ENCODE measurements at places on chromosomes 11 and 22. TPM values are rescaled to one million over a fixed set of nuclear protein-coding genes. Genes with fewer than 3 reads are reported as not detected.
A peak's percentile ranks its signal among the peaks of the same experiment; 100 is the strongest.

DNA sequence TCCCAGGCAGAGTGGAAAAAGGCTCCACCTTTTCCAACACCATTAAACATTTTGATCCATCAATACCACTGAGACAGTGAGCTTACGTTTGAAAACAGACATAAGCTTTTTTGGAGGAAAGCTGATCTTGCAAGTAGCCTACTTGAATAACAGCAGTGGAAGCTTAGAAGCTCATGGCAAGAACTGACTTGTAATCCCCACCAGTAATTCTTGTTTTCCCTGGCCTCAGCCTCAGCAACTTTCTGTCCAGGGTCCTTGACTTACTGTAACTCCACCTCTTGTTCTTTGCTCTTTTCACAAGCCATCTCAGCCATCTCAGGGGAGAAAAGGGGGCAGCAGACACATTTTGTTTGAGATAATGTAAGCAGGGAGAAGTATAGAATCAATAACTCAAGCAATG, 12.3 kb upstream of the MPZL2 start:
- no peaks in the 10 kb centered on the region for H3K27me3 ChIP-seq
- no peak overlapping the region for H3K4me3 ChIP-seq
- H3K27ac ChIP-seq: no peak overlapping the region
- no peak for DNase-seq
- H3K4me1 ChIP-seq: peaks cover 23% of the 10 kb centered on the region
- H3K36me3 ChIP-seq: no peaks in the 10 kb centered on the region

DNA sequence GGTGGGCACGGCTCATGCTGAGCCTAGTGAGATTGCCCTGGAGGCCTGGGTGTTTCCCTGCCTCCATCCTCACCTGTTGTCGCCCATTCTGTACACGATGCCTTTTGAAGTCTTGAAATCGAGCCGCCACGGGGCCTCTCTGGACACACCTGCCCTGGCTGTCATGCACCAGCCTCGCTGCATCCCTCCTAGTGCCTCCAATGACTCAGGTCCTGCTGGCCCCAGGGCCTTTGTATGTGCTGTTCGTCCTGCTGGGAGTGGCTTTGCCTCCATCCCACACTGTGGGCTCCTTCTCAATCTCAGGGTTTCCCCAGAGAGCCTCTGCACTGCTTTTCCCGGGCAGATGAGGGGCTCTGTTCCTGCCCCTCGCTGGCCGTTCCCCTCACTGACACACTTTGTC, 8.9 kb upstream of the MYEOV start:
- H3K36me3 ChIP-seq: no peaks in the 10 kb centered on the region
- no peak overlapping the region for H3K27ac ChIP-seq
- DNase-seq: no peak
- peaks cover 12% of the 10 kb centered on the region for H3K4me1 ChIP-seq
- peaks cover 7% of the 10 kb centered on the region for H3K27me3 ChIP-seq
- no peak overlapping the region for H3K4me3 ChIP-seq

DNA sequence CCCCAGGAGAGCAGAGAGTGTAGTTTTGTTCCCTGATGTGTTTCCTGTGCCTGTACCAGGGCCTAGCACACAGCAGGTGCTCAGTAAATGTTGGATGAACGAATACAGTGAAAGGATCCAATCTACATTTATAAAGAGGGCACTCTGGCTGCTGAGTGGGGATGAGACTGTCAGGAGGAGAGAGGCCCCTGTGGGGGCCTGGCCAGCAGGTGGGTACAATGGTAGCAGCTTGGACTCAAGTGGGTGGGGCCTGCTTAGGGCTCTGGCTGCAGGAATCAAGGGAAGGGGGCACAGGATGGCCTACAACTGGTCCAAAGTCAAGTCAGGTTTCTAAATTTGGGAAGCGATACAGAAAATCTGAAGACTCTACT, 156.6 kb upstream of the GRK3 start:
- H3K4me1 ChIP-seq: peaks cover 21% of the 10 kb centered on the region
- H3K27ac ChIP-seq: no peak overlapping the region
- H3K36me3 ChIP-seq: peaks cover 9% of the 10 kb centered on the region
- no peak overlapping the region for H3K4me3 ChIP-seq
- no peak for DNase-seq

Gene PHF21B
- 4.6 TPM for total RNA-seq

GRCh38 chr11:36449561-36450096, 60.4 kb downstream of the TRAF6 start:
- peaks cover 93% of the 10 kb centered on the region for H3K36me3 ChIP-seq
- peaks cover 26% of the 10 kb centered on the region for H3K27me3 ChIP-seq
- H3K27ac ChIP-seq: peak overlapping the region; percentile 70
